Suprapubic skin (tissue), 4 donors: ENCODE measurements at places on chromosomes 1 and 21. TPM values are rescaled to one million over a fixed set of nuclear protein-coding genes. Genes with fewer than 3 reads are reported as not detected.

GRCh38 chr1:58812468-58812867 lies 28.6 kb upstream of the JUN start:
- H3K27me3 ChIP-seq, result no peaks in the 10 kb centered on the region
- H3K36me3 ChIP-seq, result no peaks in the 10 kb centered on the region
- no peak overlapping the region for H3K4me3 ChIP-seq
- no peak for DNase-seq
- peaks cover 82% of the 10 kb centered on the region for H3K4me1 ChIP-seq

DNA sequence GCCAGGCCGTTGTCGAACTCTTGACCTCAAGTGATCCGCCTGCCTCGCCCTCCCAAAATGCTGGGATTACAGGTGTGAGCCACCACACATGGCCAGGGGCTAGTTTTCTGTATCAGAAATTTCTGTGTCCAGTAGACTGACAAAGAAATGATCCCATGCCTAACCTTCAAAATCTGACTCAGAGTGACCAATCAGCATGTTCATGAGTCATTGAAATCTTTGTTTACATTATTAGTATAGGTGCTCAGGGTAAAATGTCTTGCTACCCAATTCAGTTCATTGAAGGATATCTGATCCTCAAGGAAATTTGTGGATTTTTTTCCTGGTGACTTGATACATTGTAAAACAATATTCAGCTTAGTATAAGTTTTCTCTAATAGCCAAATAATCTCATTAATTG lies 11.0 kb upstream of the LDLRAD2 start:
- H3K27ac ChIP-seq, result no peak overlapping the region
- H3K4me3 ChIP-seq, result no peak overlapping the region
- no peak for DNase-seq
- H3K36me3 ChIP-seq, result no peaks in the 10 kb centered on the region
- H3K27me3 ChIP-seq, result no peaks in the 10 kb centered on the region

GRCh38 chr1:31072304-31072746 lies 6.8 kb upstream of the PUM1 start:
- H3K36me3 ChIP-seq, result no peaks in the 10 kb centered on the region
- DNase-seq, result no peak
- no peaks in the 10 kb centered on the region for H3K27me3 ChIP-seq

- no peaks in the 10 kb centered on the region for H3K27me3 ChIP-seq
- no peaks in the 10 kb centered on the region for H3K4me1 ChIP-seq
- DNase-seq, result no peak
- H3K4me3 ChIP-seq, result no peak overlapping the region
These were observed 55.9 kb downstream of the FNBP1L start for GRCh38 chr1:93503816-93504215.

DNA sequence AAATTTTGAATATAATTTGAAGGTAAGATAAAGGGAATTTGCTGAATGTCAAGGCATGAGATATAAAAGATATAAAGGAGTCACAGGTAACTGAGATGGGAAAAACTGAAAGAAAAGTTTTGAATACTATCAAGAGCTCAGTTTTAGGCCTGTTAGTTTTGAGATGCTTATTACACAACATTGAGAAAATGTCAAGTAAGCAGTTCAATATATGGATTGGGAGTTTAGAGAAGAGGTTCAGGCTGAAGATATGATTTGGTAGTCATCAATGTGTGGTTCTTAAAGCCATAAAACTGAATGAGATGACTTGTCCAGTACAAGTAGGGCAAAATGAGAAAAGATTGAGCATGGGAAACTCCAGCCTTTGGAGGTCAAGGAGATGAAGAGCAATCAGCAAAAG lies 4.7 kb upstream of the RNPC3 start:
- no peak overlapping the region for H3K4me3 ChIP-seq
- no peaks in the 10 kb centered on the region for H3K27me3 ChIP-seq
- DNase-seq, result no peak
- no peak overlapping the region for H3K27ac ChIP-seq

GRCh38 chr1:215777370-215777925 lies 210.3 kb downstream of the KCTD3 start:
- no peak overlapping the region for H3K4me3 ChIP-seq
- no peaks in the 10 kb centered on the region for H3K27me3 ChIP-seq
- no peak overlapping the region for H3K27ac ChIP-seq

DNA sequence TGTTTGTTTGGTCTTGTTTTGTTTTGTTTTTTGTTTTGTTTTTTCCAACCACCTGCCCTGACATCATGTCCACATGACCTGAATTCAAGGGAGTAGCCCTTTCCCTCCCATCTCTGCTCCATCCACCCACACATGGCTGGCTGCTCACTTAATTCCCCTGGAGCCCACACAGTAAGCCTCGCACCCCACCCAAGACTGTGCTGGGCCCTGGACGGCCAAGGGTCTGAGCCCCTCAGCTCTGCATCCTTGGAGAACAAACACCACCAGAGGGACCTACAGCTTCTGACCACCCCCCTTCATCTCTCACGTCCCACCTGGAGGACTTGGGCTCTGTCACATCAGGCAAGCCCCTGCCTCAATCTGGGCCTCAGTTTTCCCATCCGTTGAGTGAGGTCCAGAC lies 39.1 kb downstream of the MATN1 start:
- H3K4me3 ChIP-seq, result no peak overlapping the region
- H3K4me1 ChIP-seq, result peaks cover 8% of the 10 kb centered on the region
- H3K27ac ChIP-seq, result no peak overlapping the region
- DNase-seq, result no peak

GRCh38 chr1:64110924-64111777 lies 92.3 kb upstream of the UBE2U start:
- peaks cover under 1% of the 10 kb centered on the region for H3K4me1 ChIP-seq
- no peak overlapping the region for H3K4me3 ChIP-seq
- DNase-seq, result no peak
- no peaks in the 10 kb centered on the region for H3K27me3 ChIP-seq

DNA sequence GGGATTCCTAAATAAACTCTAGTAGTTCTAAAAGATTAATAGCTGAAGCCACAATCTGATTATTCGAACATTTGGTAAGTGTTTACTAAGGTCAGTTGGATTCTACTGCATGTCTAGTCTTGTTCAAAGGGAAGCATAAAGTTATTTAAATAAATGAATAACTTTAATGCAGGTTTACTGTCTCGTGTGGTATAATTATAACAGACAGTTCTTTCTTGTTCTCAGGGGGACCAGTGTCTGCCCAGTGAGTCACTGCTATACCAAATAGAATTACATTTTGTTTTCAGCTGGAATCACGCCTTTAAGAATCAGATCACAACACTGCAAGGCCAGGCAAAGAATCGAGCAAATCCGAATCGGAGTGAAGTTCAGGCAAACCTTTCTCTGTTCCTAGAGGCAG lies 45.1 kb downstream of the SMG7 start:
- H3K4me1 ChIP-seq, result peaks cover 5% of the 10 kb centered on the region
- DNase-seq, result no peak
- H3K27me3 ChIP-seq, result no peaks in the 10 kb centered on the region

GRCh38 chr1:12769031-12769430 lies 4.5 kb upstream of the PRAMEF12 start:
- H3K4me1 ChIP-seq, result no peaks in the 10 kb centered on the region
- H3K27ac ChIP-seq, result no peak overlapping the region
- H3K4me3 ChIP-seq, result no peak overlapping the region

GRCh38 chr21:25424048-25424447 lies 183.2 kb downstream of the MRPL39 start:
- H3K4me3 ChIP-seq, result no peak overlapping the region
- no peak for DNase-seq
- no peak overlapping the region for H3K27ac ChIP-seq
- H3K36me3 ChIP-seq, result no peaks in the 10 kb centered on the region

DNA sequence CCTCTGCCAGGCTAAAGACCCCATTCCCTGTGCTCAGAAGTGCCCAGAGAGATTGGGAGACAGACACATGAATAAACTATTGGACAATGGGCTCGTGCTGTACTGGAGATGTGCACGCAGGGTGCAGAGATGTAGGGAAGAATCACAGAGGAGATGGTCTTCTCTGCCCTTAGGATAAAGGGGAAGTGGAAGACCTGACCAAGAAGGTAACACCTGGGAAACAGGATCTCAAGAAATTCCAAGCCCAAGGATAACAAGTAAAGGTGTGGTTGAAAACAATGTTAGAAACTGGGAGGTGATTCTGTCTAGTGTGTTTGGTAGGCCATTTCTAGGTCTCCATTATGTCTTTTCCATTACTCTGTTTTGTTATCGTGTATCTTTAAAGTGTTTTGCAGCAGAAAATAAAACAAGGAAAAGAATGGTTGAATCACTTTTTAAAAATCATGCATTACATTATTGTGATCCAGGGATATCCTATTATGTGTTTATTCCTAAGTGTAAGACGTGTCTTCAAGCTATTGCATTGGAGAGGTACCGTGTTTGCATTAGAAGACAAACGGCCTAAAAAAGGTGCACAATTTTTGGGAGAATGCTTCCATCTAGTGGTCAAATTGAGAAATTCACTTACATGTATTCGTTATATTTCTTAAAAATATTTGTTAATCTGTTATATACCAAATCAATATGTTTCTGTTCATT lies 40.8 kb upstream of the KCTD3 start:
- H3K4me3 ChIP-seq, result no peak overlapping the region
- no peaks in the 10 kb centered on the region for H3K36me3 ChIP-seq
- H3K4me1 ChIP-seq, result no peaks in the 10 kb centered on the region
- H3K27me3 ChIP-seq, result no peaks in the 10 kb centered on the region
- H3K27ac ChIP-seq, result no peak overlapping the region
- DNase-seq, result no peak

DNA sequence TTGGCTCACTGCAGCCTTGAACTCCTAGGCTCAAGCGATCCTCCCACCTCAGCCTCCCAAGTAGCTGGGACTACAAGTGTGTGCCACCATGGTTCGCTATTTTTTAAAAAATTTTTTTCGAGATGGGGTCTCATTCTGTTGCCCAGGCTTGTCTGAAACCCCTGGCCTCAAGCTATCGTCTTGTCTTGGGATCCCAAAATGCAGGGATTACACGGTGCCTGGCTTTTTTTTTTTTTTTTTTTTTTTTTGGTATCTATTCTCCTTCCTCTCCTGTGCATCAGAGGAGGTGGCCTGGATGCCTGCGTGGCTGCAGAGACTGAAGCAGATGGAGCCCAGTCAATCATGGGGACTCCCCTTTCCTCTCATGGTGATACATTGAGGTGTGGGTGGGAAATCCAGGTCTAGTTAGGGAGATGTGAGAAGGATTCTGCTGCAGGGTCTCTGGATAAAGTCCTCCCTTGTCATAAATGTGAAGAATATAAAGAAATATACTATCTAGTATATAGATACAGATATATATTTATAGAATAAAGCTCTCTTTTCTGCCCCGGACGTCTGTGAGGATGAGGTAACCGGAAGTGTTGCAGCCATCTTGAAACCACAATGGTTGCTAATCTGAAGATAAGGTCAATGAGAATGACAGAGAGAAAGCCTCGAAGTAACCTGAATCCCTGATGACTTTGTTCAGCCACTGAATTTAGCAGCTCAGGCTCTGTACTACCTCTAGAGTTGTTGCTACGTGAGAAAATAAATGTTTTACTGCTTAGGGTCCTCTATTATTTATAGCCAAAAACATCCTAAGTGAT lies 19.5 kb upstream of the RGSL1 start:
- no peaks in the 10 kb centered on the region for H3K27me3 ChIP-seq
- no peak overlapping the region for H3K4me3 ChIP-seq
- no peak for DNase-seq

DNA sequence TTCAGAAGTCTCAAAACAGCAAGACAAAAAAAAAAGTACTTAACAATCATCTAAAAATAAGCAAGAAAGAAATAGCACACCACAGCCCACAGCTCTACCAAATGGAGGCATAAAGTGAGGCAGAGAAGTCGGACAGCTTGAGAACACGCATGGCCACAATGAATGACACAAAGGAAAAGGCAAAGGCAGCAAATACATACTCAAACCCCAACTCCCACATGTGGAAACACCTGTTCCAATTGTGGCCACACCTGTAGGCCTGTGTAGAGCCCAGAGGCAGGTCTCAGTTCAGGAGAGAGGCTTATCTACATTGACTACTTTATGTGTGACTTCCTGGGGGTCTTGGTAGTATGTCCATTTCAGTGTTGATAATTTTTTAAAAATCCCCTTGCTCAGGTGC lies 543.5 kb downstream of the LMO4 start:
- H3K4me1 ChIP-seq, result no peaks in the 10 kb centered on the region
- no peak overlapping the region for H3K4me3 ChIP-seq
- DNase-seq, result no peak

DNA sequence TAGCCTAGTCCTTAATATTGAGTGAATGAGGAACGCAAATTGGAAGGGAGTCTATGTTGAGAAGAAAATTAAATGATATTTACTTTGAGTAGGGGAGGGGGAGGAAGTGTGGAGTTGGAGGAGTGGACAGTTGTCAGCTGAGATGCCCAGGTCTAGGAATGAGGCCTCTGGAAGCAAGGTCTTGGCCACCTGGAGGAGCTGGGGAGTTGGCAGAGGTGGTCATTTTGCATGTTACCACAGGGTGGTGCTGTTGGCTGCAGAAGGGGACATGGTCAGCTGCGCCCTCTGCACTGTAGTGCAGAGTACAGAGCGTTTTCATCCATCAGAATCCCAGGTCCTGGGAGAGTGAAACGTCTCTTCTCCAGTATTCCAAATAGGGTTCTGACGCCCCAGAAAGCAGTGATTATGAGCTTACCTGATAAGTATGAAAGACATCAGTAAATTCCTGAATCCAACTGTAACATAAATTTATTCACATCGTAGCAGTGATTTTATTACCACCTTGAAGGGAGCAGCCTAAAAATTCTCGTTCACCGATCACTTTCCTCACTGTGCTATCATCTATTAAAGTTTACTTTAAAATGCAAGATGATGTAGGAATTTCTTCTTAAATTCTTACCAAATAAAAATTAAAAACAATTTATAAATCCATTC lies 13.8 kb downstream of the PARK7 start:
- H3K4me1 ChIP-seq, result peaks cover 4% of the 10 kb centered on the region
- no peak overlapping the region for H3K4me3 ChIP-seq
- DNase-seq, result peak; percentile 86

- no peaks in the 10 kb centered on the region for H3K27me3 ChIP-seq
- H3K36me3 ChIP-seq, result no peaks in the 10 kb centered on the region
- no peak overlapping the region for H3K4me3 ChIP-seq
- peaks cover 31% of the 10 kb centered on the region for H3K4me1 ChIP-seq
- DNase-seq, result no peak
These were observed 53.3 kb upstream of the EPS8L3 start for GRCh38 chr1:109816975-109817535.

- no peak overlapping the region for H3K4me3 ChIP-seq
- no peak overlapping the region for H3K27ac ChIP-seq
- no peaks in the 10 kb centered on the region for H3K36me3 ChIP-seq
- no peaks in the 10 kb centered on the region for H3K4me1 ChIP-seq
These were observed 21.4 kb upstream of the PLEKHG5 start for GRCh38 chr1:6512908-6513280.

The C21orf58 gene
- total RNA-seq, result 5.1 TPM

The MYBPH gene
- 0.26 TPM for total RNA-seq

The CYP4A11 gene
- total RNA-seq, result not detected

The KCNJ15 gene
- 5.6 TPM for total RNA-seq

The ABCA4 gene
- 4.3 TPM for total RNA-seq

The TARBP1 gene
- 22.1 TPM for total RNA-seq

The KANK4 gene
- 0.65 TPM for total RNA-seq

The SPRR2F gene
- total RNA-seq, result not detected

The HLCS gene
- total RNA-seq, result 8.7 TPM
